ENCODE measurements at places on chromosomes 6 and 20.

DNA sequence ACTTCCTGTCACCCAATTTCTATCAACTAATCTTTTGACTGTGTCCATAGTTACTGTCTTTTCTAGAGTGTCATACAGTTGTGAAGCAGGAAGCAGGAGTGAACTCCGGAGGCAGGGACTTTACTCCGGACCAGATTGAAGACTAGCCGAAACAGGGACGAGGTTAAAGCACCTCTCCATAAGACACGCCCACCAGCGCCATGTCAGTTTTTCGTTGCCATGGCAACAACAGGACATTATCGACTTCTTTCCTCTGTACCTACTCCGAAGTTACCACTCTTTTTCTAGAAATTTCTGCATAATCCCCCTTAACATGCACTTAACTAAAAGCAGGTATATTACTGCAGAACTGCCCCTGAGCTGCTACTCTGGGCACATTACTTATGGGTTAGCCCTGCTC, 25.2 kb downstream of the TRIM38 start:
- DNase-seq = no peak

GRCh38 chr6:154261688-154262397, 94.8 kb downstream of the IPCEF1 start:
- no peak for DNase-seq

DNA sequence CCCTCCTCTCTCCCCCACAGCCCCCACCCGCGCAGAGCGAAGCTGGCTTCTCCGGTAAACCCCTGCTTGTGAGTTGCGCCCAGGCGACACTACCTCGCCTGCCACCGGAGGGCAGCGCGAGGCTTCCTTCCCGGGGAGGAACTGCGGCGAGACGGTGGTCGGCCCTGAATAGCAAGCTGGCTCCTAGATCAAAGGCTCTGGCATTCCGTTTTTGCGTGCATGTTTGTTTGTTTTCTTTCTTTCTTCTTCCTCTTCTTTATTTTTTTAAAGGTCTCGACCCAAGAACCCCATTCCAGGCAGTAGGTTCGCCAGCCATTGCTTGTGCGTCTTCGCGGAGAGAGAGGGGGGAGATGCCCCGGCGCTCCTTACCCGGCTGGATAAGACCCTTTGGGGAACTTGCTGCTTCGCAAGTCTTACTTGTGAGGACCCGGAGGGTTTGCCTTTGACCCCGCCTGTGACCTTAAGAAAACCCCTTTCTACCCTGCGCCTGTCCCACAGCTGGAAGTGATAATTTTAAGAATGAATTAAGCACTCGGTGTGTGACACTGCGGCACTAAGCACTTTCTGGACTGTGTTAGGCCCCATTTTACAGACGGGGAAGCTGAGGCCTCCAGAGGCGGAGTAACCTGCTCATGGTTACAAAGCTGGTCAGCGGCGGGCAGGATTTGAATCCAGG, 92.7 kb upstream of the SIRPA start:
- peak; percentile 50 for DNase-seq

DNA sequence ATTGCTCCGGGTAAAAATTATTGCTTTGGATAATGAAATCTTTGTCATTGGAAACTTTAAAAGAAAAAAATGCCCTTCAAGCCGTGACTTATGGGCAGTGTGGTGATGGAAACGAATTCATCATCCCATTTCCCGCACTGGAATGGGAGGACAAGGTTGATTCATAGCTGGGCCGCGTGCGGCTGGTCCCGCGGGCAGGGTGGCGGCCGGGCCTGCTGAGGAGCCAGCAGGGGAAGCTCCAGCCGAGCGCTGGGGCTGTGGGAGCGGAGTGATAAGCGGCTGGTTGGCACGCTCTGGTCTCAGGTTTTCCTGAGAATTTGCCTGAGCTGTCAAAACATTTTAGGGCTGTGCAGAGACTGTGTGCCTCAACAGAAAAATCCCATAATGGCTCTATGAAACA, 351.7 kb downstream of the CDC5L start:
- DNase-seq = no peak
